ENCODE measurements at places on chromosomes 11 and 22.
A peak's percentile ranks its signal among the peaks of the same experiment; 100 is the strongest.

DNA sequence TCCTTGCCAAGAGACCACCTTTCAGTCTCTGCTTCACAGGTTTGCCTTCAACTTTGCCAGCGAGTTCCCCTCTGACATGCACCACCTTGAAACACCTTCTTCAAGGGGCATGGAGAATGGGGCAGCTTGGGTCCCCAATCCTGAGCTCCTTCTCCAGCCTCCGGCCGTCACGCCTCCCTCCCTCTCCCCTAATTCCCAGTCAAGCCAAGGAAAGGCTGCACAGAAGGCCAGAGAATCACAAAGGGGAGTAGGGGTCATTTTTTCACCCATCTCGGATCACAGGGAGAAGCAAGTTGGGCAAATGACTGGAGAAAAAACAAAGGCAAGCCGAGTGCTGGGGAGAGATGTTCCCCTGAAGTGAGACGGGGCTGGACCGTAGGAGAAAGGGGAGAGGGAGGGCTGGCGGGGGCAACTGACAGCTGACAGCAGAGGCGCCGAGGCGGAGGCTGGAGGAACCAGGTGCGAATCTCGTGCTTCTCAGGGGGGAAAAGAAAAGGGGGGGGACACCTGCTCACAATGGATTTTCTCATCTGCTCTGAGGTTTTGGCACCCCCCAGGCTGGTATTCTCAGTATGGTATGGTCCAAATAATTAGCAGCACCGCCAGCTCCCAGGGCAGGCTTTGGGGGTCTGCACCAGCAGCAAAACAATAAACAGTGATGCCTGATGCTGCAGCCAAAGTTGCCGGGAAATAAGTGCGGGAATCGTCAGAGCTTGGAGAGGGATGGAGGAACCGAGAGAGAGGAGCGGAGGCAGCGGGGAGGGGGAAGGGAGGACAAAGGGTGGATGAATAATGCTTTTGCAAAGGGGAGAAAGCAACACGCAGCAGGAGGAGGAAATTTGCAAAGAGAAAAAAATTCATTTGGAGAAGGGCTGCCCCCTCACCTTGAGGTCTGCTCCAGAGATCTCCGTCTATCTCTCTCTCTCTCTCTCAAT is 644 bp downstream of the YPEL4 start:
- peak; percentile 44 for DNase-seq

GRCh38 chr11:125585487-125585886 is 7.2 kb upstream of the STT3A start:
- DNase-seq, result no peak

DNA sequence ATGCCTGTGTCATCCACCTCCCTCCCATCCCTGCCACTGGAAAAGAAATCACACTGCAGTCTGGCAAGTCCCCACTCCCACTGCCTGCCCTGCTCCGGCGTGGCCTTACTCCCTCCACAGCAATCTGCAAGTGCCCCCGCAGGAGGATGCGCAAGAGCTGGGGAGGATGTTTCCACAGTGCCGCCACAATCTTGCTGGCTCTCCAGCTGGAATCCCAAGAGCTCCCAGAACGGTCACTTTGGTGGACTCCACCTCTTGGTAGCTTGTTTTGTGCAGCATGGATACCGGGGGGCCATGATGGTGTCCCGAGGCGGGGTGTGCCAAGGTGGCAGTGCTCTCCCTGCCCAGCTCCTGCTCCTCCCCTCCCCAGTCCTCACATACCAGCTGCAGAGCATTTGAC is 76.3 kb downstream of the MICAL3 start:
- DNase-seq, result no peak

- DNase-seq, result no peak
Measured at GRCh38 chr11:46675288-46675851, 25.0 kb downstream of the ARHGAP1 start.

- no peak for DNase-seq
Measured at GRCh38 chr22:18133452-18133851, 16.5 kb upstream of the USP18 start.

- no peak for DNase-seq
Measured at GRCh38 chr11:112087212-112087611, 539 bp downstream of the SDHD start.

GRCh38 chr11:90453525-90453924 is 230.7 kb upstream of the CHORDC1 start:
- no peak for DNase-seq

GRCh38 chr11:121420398-121420797 is 31.7 kb upstream of the SORL1 start:
- DNase-seq, result peak; percentile 40

GRCh38 chr22:28141614-28142013 is 222.6 kb upstream of the PITPNB start:
- no peak for DNase-seq

DNA sequence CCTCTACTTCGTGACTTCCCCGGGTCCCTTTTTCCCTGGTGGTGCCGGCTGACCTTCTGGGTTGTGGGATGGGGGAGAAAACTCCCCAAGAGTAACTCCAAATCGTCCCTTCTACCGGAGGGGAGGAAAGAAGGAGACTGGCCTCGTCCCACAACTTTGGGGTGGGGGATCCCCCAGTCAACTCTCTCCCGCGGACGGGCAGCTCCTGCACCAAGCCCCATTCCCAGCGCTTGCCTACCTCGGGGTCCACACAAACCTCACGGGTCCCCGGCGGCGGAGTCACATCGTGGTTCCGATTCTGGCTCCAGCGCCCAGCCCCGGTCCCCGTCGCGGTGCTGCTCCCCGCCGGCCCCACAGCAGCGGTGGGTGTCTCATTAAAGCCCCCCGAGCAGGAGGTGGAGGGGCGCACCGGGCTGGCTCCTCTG is 317 bp downstream of the BDNF start:
- DNase-seq, result no peak

DNA sequence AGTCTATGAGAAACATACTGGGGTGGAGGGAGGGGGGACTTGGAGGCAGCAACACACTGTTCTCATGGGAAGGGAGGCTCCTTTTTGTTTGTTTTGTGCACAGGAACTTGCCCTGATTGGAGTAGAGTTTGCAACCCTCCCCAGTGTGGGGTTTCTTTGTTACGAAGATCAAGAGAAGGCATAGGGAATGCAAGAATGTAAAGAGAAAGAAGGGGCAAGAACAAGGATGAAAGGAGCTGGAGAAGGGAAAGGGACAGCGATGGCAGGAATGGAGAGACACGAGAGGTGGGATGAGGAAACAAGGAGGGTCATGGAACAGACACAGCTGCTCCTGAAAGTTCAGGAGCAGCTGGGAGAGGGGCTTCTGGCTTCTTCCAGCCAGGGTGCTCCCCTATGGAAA is 611.7 kb downstream of the NTM start:
- no peak for DNase-seq

DNA sequence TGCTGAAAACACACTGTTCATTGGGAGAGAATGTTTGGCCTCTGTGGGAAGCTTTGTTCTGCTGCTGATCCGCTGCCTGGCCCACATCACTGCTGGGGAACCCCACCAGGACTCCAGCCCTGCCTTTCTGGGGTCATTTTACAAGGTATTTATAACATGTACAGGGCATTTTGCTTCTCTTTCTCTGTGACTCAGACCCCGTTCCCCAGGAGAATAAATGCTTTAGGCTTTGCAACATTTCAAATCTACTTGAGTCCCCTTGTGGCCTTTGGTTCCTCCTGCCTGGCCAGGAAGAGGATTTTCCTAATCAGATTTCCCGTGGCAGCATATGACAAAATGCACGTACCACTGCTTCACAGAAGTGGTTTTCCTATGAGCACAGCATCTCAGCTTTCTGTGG is 43.0 kb downstream of the BTG4 start:
- DNase-seq, result no peak

DNA sequence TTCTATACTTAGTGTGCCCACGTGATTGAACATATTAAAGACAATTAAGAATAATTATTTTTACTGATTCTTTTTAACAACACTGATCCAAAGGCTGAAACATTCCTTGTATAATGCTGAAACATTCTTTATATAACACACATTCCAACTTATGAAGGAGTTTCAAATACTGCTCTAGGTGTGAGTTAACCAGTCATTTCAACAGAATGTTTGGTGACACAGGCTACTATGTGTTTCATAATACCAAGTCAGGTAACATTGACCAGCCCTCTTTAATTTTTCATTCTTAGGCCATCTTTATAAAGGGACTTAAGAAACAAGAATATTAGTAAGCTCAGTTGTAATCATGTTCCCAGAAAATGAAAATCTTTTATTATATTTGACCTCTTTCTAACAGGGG is 136.6 kb downstream of the ELP4 start:
- DNase-seq, result no peak
